ENCODE measurements at places on chromosomes 3 and 15.

DNA sequence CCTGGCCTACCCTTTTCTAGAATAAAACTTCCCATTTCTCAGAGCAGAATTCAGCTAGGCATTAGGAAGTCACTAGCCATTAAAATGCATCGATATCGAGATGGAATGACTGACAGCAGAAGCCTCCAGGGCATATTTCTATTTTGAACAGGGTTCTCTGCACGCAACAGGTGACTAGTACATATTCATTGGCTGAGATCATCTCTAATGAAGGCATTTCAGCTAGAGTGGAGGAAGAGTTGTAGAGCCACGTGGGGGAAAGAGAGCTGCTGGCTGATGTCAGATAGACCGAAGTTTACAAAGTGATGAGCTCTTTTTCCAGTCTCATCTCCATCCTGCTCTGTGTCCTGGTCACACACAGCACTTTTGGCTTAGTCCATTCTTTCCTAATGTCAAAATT is 7.5 kb downstream of the TMEM40 start:
- no peak for DNase-seq

- DNase-seq, result no peak
These were observed 35.5 kb upstream of the NIT2 start for GRCh38 chr3:100299016-100299415.

- DNase-seq, result no peak
These were observed 104.3 kb downstream of the CPN2 start for GRCh38 chr3:194246709-194247349.

GRCh38 chr15:88704791-88705768 is 66.3 kb downstream of the ISG20 start:
- DNase-seq, result peak; percentile 3

- DNase-seq, result no peak
These were observed 21.0 kb downstream of the H1-8 start for GRCh38 chr3:129563850-129564535.

GRCh38 chr3:14744556-14744955 is 69.6 kb downstream of the C3orf20 start:
- DNase-seq, result no peak

GRCh38 chr3:153397794-153398193 is 235.8 kb downstream of the RAP2B start:
- no peak for DNase-seq

DNA sequence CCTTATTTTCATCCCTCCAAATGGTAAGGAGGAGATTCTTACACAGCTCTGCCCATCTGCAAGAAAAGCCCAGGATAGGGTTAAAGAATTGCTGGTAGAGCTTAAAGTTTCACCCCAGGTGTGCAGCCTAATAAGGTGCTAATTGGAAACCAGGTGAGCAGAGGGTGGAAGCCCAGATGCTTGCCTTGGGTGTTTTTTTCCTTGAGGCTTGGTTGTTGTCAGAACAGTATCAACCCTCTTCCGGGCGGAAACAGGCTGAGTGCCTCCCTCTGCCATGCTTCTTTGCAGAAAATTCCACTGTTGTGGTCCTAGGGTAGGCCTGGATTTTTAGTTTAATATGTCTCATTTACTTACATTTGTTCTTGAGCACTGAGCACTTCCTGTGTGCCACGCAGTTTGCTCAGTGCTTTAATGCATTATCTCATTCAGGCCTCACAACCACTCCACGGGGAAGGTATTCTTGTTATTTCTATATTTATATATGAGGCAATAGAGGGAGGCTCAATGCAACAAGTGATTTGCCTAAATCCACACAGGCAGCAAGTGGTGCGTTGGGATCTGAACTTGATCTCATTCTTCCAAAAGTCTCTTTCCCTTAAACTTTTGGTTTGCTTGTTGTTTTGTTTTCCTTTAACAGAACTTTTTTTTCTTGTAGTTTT is 115.0 kb upstream of the LRIG1 start:
- no peak for DNase-seq

- no peak for DNase-seq
These were observed 3.6 kb downstream of the PLCL2 start for GRCh38 chr3:16888356-16888755.

DNA sequence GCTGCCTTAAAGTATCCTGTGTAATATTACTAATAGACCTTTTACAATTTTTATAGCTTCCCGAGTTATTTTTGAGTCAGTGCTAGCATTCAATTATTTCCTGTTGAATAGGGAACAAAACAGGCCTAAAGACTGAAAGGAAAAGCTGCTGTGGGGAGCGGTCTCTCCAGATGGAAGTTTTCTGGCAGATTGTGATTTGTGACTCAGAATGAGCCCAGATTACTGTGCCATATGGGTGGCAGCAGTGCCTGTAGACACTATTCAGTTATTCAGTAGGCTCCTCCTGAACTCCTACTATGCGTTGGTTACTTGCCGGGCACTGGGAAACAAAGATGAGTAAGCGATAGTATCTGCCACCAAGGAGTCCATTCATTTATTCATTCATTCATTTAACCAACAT is 211.8 kb downstream of the CHST2 start:
- DNase-seq, result no peak

GRCh38 chr15:46456456-46456855 is 821.6 kb downstream of the SQOR start:
- DNase-seq, result no peak

DNA sequence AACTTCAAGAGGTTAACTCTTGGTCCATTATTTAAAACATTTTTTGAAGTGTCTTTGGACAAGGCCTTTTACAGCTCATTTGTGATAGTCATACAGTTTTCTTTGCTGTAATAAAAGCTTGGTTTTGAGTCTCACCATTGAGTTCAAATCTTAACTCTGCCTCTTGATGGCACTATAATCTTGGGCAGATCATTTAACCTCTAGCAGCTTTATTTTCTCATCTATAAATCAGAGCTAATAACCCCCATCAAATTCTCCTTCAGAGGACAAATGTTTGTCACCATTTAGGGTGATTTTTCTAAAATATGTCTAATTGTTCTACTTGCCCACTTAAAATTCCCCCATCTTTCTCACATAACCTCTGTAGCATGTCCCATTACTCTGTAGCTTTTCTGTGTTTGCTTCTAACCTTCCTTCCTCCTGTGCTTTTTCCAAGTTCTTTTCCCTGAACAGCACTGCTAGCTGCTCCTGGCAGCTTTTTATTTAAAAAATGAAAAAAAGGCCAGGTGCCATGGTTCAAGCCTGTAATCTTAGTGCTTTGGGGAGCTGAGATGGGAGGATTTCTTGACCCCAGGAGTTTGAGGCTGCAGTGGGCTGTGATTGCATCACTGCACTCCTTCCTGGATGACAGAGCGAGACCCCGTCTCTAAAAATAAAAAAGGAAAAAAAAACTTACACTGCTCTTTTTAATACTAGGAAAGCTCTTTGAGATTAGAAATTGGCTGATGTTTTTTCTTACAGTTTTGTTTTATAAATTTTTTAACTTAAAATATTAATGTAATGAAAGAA is 28.5 kb downstream of the UBE2E1 start:
- DNase-seq, result peak; percentile 43

- DNase-seq, result no peak
These were observed 48.1 kb upstream of the XXYLT1 start for GRCh38 chr3:195319060-195319459.

- peak; percentile 40 for DNase-seq
These were observed 32.5 kb downstream of the RFTN1 start for GRCh38 chr3:16480861-16481545.

DNA sequence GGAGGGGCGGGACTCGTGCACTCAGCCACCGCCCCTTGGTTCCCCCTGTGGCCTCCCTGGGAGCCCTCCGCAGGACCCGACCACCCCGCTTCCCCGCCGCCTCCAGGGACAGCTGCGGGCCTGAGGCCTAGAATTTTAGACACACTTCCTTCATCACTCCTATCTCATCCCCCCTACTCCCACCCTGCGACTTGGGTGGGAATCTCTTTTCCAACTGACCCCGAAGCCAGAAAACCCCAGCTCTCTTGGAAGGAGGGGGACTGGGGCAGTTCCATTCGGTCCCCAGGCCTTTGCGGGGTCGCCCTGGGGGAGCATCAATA is 289 bp upstream of the TFDP2 start:
- DNase-seq, result no peak

DNA sequence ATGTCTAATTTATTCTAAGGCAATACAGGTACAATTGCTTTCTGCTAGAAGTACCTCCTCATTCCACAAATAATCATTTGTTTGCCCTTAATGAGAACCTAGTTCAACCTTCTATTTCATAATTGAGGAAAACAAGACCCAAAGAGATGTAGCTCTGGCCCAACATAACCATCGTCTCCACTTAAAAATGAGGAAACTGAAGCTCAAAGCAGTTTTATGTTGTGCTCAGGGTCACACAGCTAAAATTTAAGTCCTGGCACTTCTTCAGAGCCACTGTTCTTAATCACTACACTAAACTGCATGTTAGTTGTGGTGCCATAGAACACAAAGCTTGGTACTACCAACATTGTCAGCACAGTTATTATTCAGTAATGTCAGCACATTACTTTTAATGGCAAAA is 108.0 kb downstream of the SERPINI1 start:
- no peak for DNase-seq

DNA sequence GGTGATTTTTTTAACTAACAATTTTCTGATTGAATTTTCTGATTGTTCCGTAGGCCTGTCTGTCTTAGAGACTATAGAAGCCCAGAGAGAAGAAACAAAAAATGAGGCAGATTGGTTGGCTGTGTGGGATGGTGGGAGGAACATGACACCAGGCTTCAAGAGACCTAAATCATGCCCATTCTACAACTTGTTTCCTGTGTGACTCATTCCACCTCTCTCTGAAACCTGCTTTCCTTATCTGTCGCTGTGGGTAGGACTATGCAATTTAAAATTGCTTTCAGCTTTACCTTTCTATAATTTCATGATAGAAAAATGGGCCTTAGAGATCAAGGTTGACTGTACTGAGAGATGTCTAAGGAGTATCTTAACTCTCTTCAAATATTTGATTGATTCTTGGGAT is 44.5 kb downstream of the OXNAD1 start:
- DNase-seq, result peak; percentile 73

DNA sequence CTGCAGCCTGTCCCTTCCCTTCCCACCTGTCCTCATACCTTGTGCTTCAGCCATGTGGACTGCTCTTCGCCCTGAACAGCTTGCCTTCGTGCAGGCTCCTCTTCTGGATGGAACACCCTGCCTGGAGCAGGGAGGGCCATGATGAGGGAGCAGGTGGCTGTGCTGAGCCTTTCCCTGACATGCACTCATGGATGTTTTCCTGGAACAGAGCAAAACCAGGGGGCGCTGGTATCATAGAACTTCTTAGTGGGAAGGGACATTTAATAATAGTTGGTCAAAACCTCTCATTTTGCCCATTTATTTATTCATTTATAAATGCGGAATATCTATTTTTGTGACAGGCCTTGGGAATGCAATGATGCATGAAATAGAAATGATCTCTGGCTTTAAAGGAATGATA is 149.3 kb downstream of the CACNA1D start:
- DNase-seq, result no peak

DNA sequence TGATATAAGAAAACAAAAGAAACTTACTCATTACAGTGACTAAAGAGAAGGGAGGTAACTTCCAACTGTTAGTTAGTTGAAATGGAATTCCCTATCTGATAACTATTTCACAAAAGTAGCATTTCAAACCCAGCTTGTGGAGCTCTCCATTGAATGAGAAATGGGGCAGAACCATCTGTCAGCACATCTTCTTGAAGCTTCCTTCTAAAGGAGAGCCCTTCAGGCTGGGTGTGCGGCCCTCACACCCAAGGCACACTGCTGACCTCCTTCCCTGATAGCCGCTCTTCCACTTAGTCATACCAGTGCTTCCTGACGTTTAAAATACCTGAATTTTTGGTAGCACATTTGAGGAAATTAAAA is 28.1 kb upstream of the VEPH1 start:
- DNase-seq, result no peak

- DNase-seq, result peak; percentile 9
These were observed 6.9 kb downstream of the ISL2 start for GRCh38 chr15:76343313-76343996.

DNA sequence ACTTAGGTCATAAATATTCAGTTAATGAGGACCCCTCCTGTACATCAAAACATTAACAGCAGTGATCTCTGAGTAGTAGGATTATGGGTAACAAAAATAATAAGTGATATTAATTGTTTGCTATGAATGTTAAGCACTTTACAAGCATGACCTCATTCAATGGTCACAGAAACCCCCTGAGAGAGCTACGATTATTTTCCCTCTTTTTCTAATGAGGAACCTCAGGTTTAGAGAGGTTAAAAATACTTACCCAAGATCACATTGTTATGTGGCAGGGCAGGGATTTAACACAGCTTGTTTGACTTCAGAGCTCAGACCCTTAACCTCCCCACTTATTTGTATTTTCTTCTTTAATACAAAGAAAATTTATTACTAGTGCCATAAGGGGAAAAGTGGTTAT is 228.2 kb downstream of the TBL1XR1 start:
- no peak for DNase-seq

DNA sequence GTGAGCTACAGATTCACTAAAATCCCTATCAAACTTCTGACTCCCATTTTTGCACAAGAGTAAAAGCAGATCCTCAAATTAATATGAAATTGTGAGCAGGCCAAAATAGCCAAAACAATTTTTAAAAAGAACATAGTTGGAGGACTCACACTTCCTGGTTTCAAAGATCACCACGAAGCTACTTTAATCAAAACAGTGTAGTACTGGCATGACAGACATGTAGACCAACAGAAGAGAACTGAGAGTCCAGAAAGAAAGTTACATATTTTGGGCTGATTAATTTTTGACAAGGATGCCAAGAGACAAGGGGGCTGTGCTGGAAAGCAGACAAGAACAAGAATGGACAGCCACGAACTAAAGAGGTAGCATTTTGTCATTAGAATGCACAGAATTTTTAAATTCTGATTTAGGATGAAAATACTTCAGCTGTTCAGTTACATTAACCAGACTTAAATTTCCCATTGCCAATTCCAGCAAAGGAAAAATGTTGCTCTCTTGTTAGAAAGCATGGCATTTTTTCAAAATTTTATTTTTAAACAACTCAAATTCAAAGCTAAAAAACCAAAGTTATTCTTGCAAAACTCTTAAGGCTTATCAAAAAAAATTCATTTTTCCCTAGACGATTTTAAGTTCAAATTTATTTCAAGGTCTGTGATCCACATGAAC is 14.0 kb downstream of the RYK start:
- no peak for DNase-seq

- no peak for DNase-seq
These were observed 12.5 kb downstream of the EPB42 start for GRCh38 chr15:43208052-43209002.
